ENCODE measurements at places on chromosomes 1 and 21.

GRCh38 chr1:90723590-90724108 lies 6.5 kb upstream of the BARHL2 start:
- no peak for DNase-seq

GRCh38 chr1:69139007-69139406 lies 428.7 kb upstream of the LRRC7 start:
- no peak for DNase-seq

GRCh38 chr1:57281324-57281723 lies 142.5 kb downstream of the DAB1 start:
- no peak for DNase-seq

- DNase-seq, result no peak
These were observed 262.0 kb downstream of the NUF2 start for GRCh38 chr1:163583661-163584181.

- peak; percentile 59 for DNase-seq
These were observed 161.5 kb downstream of the DNM3 start for GRCh38 chr1:172002725-172003345.

- peak; percentile 16 for DNase-seq
These were observed 31.1 kb upstream of the MTF1 start for GRCh38 chr1:37890378-37891014.

DNA sequence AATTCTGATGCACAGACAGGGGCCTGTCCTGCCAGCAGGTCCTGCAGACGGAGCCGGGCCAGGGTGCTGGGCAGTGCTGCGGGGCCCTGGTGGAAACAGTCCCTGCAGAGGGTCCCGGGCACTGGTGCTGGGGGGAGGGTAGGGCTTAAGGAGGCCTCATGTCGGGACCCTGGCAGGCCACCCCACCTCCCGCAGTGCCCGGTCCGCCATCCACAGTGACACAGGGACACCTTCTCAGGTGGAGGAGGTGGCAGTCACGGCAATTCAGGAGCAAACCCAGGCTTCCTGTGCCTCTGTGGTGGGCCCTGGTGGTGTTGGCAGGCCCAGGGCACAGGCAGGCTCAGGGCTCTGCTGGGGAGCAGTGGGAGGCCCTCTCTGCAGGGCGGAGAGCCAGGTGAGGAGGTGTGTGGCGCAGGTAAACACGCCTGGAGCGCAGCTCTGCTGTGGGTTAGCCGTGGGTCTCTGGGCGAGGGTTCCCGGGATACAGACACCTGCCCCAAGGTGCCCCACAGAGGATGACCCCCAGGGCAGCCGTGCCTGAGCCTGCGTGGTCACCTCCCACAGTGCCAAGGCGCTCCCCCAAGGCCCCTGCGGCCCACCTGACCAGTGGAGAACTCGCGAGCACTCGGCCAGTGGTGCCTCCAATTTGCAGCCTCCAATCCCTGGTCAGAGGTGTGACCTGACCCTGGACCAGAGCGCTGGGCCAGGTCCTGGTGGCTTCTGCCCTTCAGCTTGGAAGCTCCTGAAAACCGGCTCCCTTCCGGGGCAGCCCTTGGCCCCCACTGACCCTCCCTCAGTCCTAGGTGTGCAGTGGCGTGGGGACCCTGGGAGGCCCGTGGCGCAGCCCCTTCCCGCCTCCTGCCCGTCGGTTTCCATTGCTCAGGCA lies 19.2 kb downstream of the COL18A1 start:
- no peak for DNase-seq

DNA sequence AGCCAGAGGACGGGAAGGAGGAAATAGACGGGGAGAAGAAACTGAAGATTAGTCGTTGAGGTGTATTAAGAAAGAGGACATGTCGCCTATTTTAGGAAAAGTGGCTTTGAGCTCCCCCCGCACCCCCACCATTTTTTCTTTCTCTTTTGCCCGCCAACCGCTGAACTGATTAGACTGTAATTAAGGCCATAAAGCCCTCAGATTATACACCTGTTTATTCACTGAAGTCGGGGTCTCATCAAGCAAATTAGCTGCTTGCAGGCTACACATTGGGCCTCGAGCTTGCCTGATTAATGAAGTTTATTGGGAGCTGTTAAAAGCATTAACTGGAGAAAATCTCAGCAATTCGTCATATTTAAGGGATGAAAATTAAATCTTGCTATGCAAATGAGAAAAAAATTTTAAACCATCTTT lies 119.4 kb upstream of the RRP15 start:
- no peak for DNase-seq

- DNase-seq, result peak; percentile 69
These were observed 30.9 kb downstream of the GPA33 start for GRCh38 chr1:167059045-167059808.

- DNase-seq, result no peak
These were observed 52.3 kb downstream of the ADAMTS5 start for GRCh38 chr21:26914557-26914956.

DNA sequence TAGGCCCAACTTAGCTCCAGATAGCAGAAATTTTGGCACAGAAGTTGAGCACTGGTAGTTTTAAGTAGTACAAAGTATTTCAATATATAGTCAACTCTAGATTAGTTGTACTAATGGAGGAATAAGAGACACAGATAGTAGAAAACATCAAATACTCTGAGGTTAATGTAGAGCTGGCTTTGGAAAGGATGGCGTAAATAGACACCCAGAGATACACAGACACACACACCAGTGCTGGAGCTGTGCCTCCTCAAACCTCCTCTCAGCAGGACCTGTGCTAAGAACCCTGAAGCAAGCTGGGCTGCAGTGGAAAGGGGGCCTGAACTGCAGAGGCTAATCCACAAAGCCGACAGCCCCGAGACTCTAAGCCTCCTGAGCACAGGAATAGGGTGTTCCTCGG lies 67.0 kb upstream of the EDEM3 start:
- no peak for DNase-seq

DNA sequence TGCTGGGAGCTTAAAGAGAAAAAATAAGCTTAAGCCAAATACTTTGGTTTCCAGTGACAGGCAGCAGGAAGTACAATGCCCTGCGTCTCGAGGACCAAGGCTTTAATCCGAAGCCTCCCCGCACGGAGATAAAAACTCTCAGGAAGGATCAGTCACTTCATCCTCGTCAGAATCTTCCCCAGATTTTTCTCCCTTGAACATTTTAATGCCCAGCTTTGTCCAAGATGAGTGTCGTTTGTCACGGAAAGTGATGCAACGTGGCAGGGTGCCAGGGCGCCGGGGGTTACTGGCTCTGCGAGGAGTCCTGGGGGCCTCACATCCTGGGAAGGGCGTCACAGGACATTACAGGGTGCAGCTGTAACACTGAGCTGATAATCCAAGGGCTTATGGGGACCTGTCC lies 25.2 kb upstream of the PCBP3 start:
- no peak for DNase-seq

DNA sequence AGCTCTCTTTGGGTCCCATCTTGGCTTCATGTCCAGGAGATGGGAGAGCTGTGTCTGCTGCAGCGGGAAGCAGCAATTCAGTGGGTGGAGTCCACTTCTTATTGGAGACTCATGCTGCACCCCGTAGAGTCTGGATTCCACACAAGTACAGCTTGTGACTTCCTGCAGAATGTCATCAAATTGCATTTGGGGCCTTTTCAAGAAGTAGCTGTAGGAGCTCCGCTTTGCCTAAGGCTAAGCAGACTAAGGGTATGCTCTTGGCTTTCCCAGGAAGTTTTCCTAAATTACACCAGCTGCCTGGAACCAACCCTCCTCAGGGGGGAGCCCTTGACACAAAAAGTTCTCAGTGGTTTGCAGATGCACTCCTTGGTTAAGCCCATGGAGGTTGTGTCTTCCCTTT lies 5.7 kb upstream of the MOB3C start:
- no peak for DNase-seq

GRCh38 chr1:241640149-241640866 lies at the start of the genes CHML and OPN3:
Gene CHML, minus strand, starts transcription at chr1:241640369. Its CDS starts 4,603 bp downstream, at chr1:241635766.
Gene OPN3, minus strand, starts transcription at chr1:241640369. Its CDS starts 115 bp downstream, at chr1:241640254.
- peak; percentile 90 for DNase-seq

DNA sequence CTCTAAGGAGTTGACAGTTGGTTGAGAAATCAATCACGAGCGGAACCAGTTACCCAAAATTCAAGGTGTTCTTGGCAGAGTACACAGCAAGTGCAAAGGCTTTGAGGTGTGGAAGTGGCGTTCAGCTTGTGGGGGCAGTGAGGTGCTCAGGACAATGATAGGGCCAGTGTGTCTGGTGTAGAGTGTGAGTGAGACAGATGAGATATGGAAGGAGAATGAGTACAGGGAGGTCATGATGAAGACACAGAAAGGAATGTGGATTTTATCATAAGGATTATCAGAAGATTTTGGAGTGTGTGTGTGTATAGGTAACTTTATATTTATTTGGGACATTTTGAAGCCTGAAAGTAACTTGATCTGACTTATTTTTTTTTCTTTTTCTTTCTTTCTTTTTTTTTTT lies 40.9 kb downstream of the IFI44 start:
- no peak for DNase-seq

DNA sequence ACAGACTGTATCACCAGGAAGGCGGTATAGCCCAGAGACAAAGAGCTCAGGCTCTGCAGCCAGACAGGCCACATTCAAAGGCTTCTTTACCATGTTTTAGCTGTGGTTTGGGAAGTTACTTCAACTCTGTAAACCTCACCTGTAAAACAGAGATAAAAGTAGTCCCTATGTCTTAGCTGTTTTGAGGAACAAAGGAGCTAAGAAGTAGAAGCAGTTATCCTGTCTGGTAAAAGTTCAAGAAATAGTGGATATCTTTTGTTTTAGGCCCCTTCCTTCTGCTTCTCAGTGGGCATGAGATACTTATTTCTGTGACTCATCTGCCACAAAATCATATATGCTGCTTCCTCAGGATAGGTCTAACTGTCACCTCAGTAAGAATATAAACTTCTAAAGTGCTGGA lies 6.5 kb downstream of the CD34 start:
- DNase-seq, result no peak

DNA sequence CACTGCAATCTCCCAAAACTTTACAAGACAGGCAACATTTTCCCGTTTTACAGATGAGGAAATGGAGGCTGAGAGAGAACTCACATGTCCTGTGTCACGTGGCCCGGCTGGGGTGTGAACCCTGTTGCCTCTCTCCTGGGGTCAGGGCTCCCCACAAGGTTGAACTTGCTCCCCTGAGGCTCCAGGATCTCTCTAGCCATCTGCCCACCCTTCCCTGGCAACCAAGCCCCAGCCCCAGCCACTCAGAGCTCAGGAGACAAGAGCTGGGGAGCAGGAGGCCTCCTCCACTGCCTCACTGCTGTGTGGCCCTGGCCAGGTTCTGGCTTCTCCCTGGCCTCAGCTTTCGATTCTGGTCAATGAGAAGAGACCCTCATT lies 11.8 kb downstream of the LAPTM5 start:
- DNase-seq, result no peak

DNA sequence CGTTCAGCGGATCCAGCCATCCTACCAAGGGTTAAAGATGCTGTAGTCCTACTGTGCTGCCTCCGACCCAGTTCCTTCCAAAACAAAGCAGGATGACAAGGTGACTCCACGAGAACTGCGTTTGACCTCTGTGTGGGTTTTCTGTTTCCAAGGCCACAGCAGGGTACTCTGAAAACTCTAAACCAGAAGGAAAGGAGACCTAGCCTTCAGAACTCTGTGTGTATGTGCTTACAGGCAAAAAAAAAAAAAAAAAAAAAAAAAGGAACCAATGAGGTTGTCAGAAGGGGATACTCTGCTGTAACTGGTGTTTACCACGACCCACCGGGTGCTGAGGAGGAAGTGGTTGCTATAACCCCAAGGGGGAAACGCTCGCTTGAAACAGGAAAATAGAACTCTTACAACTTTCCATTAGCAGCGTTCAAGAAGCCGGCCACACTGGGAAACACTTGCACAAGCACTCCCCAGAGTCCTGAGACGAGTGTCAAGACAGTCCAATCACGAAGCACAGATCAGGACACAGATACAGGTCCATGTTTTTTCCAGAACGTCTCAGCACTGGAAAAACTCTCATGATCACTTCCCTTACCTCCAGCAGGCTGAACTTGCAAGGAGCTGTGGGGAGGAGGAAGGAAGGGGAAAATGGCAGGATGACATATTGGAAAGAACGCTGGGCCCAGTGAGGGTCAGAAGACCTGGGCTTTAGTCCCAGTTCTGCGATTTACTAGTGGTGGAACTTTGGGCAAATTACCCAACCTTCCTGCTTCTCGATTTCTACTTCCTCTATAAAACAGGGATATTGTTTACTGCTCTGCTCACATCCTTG lies 64.0 kb downstream of the ITPKB start:
- no peak for DNase-seq

GRCh38 chr1:17875171-17875881 lies 120.2 kb downstream of the ACTL8 start:
- DNase-seq, result no peak

GRCh38 chr1:27506703-27507102 lies 16.7 kb upstream of the WASF2 start:
- no peak for DNase-seq
